ENCODE measurements at places on chromosomes 5 and 9.
A peak's percentile ranks its signal among the peaks of the same experiment; 100 is the strongest.

- DNase-seq, result no peak
These were observed 94.0 kb upstream of the GRIN3A start for GRCh38 chr9:101832486-101832885.

DNA sequence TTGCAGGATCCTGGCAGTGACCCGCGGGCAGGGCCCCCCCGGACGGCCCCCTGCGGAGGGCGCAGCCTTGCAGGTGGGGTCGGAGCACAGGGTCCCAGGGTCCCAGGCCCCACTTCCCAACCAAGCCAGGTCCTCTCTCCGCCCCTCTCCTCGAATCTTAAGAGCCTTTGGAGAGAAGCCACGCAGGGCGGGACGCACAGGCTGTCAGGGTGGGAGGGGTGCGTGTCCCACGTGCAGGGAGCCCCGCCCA lies 18.4 kb upstream of the EGFL7 start:
- peak; percentile 68 for DNase-seq

DNA sequence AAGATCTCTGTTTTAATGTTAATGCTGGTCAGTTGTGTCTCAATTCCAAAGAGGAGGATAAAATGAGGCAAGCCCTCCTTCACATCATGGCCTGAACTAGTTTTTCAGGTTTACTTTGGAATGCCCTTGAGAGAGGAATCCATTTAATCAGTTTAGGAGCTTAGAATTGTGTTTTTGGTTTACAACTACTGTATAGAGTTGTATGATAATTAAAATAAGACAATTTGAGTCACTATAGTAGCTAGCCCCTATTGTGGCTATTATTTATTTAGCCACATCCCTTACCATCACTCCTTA lies 107.8 kb upstream of the PRLR start:
- no peak for DNase-seq

- DNase-seq, result no peak
These were observed 1.1 kb downstream of the KIF2A start for GRCh38 chr5:62306896-62307689.

DNA sequence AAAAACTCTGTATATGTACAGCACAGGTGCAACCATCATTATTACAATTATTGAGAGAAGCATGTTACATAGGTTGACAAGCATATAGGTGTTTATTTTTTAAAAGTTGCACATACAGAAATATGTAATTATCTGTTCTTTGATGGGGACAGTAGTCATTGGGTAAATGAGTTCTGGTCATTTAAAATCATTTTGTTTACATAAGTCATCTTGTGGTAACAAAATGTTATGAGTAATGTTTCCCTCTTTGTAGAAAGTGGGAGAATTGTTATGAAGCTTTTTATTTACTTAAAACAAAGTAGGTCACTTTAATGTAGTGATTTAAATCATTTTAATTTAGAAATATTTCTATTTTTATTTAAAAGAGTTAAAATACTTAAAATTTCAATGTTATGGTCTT lies 33.8 kb upstream of the FBXL17 start:
- DNase-seq, result no peak

- no peak for DNase-seq
These were observed 6.4 kb upstream of the ST6GALNAC6 start for GRCh38 chr9:127905788-127906191.

DNA sequence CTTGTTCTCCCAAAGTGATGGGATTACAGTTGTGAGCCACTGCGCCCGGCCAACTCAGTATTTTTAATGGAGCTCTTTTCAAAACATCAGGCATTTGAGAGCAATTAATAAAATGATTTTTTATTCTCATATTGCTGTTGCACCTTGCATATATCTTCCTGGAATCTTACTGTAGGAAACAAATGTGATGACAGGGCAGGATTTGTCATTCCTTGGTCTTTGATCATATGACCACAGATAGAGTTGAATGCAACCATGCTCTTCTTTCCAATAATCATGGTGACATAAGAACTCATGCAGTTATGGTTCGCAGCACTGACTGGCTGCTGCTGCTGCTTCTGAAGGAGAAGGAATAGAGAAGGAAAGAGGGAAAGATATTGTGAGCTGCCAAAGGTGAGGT lies 28.1 kb downstream of the CARTPT start:
- no peak for DNase-seq

DNA sequence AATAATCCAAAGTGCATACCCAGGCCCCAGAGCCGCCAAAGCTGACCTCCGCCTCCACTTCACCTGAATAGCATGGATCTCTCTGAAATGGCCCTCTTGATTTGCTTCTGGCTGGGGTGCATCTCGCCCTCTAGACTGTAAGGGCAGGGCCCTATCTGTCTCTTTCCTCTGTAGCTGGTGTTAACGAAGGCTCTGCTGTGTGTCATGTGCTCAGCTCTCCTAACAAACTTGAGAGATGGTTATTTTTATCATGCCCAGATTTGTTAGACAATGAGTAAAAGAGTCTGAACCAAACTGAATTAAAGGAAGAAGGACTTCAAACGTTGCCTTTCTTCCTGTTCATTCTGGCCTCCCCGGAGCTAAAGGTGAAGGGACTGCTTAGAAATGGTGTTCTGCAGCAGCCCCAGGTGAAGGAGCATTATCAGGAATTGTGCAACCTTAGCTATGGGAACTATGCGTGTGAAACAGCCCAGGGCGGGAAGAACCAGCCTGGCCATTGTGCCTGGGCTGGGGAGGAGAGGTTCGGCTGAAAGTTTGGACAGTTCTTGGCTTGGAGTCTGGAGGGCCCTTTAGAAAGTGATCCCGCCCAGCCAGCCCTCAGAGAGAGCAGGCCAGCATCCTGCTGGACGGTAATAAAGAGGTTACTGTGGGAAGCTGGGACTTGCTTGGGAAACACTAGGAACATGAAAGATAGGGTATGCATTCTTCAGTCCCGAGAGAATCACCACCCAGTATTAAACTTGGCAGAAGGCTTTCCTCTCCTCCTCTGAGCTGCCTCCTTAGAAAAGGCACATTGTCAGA lies 73.5 kb downstream of the WWC1 start:
- DNase-seq, result no peak

- no peak for DNase-seq
These were observed 30.0 kb upstream of the GAS1 start for GRCh38 chr9:86977205-86977835.

DNA sequence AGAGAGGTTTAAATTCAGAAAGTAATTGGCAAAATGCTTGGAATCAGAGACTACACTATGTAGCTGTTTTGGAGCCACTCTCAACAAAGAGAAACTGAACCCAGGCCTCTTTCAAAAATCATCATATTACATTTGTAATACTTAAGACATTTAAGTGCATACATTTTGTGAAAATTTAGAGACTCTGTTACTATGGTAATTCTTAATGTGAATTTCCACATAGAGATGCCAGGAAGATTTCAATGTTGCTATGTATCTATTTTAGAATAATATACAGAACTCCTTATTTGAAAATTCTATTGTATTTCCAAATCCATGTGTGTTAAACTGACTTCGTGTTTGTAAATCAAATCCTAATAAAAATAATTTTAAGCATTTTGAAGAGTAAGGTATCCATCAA lies 1260.9 kb upstream of the C9orf72 start:
- DNase-seq, result no peak

DNA sequence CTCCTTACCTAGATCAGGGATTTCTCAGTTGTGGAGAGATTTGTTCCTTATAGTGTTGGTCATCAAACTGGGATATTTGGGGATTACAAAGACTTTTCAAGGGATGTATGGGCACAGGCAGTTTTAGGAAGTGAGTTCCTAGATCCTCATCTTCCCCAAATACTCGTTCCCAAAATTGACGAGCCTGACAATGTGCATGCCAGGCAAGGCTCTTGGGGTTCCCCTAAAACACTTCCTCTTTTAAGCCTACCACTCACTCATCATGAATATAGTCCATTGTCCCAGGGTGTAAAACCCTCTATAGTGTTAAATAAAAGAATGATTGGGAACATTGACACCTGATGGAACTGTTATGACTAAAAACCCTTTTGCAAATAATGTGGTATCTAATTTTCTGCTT lies 26.4 kb downstream of the PDCD1LG2 start:
- no peak for DNase-seq

- no peak for DNase-seq
These were observed 137.9 kb downstream of the FAM114A2 start for GRCh38 chr5:153900703-153901395.

DNA sequence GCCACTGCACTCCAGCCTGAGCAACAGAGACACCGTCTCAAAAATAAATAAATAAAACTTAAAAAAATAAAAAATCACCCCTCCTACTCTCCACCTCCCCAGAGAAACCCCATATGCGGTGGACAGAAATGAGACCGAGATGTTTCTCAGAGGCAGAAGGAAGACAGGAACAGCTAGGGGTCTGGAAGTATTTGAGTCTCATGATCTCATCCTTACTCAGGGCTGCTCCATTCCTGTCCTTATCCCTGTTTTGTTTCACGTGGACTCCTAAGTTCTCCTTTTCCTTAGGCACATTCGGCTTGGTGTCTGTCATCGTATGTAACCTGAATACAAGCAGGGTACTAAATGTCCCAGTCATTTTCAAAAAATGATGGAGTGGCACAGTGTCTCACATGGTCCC lies 76.1 kb downstream of the C9orf50 start:
- DNase-seq, result no peak

DNA sequence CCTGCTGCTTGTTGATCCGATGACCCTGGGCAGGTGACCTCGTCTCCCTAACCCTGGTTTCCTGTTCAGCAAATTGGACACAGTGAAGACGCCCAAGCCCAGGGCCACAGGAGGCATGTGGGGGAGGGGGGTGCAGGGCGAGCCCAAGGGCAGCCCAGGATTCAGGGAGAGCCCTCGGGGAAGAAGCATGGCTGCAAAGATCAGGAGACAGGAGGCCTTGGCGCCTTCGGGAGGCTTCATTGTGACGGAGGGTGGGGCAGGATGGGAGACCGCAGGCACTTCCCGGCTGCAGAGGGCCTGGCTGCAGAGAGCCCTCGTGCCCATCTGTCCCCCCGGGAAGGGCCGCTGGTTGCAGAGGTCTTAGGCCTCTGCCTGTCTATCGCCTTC lies 6.2 kb downstream of the ASS1 start:
- DNase-seq, result no peak

DNA sequence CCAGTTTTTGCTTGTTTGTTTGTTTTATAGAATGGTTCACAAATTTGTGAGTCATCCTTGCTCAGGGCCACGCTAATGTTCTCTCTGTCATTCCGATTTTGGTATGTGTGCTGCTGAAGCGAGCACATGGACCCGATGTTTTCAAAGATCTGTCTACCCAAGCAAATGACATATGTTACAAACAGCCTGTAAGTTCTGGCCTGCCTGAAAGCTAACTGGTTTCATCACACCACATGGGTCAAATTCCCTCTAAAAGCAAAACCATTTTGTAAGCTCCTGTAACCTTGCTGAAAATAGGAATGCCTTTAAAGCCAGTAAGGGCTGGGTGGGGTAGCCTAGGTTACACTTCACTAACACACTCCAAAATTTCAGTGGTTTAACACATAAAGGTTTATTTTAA lies 25.4 kb downstream of the DMRT3 start:
- DNase-seq, result no peak

DNA sequence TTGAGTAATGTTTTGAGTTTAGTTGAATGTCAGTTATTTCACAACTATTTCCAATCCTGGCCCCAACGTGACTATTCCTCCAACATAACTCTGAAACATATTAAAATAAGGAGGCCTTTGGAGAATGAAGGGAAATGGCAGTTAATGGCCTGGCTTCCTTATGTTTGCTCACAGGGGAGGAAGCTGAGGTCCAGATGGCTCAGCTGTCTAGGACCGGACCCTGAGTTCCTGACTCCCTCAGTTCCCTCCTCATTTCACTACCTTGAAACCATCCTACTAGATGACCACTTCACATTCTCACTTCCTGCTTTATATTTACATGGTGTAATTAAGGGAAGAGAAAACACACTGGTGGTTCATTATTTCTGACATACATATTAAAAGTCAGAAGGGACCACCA lies 6.6 kb downstream of the OTULINL start:
- no peak for DNase-seq

DNA sequence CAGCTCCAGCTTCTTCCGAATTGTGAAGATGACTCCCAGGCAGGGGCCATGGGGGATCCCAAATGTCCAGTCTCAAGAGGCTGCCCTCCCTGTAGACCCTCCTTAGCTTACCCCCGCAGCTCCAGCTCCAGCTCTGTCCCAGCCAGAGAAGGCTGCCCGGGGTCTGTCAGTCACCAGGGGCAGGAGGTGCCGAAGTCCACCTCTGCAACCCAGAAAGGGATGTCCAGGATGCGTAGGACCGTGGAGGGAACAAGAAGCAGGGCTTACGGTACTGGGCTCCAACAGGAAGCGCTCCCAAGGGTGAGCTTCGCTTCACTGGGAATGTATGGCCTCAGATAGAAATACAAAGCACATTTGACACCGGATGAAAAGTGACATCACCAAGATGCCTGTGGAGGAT lies 6.0 kb downstream of the IPPK start:
- DNase-seq, result no peak

- no peak for DNase-seq
These were observed 139.7 kb downstream of the TSSK1B start for GRCh38 chr5:113295111-113295539.

DNA sequence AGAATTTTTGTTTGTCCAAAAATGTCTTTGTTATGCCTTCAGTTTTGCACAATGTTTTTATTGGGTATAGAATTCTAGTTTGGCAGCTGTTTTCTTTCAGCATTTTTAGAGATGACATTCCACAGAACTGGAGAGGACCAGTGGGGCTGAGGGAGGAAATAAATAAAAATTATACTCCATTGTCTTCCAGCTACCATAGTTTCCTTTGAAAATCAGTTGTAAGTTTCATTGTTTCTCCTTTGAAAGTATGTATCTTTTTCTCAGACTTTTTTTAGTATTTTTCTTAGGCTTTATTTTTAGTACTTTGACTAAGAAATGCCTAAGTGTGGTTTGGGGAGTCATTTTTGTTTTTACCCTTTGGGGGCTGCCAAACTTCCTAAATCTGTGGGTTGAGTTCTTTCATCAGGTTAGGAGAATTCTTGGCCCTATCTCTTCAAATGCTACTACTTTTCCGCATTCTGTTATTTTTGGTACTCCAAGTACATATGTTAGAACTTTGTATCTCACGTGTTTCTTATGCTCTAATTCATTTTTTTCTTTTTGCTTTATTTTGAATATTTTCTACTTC lies 15.2 kb upstream of the FBLL1 start:
- no peak for DNase-seq

DNA sequence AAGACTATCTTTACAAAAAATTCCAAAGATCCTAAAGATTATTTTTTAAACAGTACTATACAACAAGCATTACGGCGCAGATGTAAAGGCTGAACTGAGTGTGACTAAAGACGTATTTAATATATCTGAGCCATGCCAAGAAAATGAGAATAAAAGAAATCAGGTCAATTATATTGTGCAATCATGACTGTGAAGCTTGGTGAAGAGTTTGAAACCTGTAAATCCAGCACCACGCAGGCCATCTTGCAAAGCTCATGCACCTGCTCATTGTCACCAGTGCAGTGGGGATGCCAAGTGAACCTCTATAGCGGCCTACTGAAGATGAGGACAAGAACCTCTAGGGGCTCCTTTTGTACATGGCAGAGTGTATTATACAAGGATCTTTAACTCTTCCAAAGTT lies 89.0 kb downstream of the ANKH start:
- no peak for DNase-seq

GRCh38 chr5:72245546-72245945 lies 74.5 kb downstream of the MRPS27 start:
- DNase-seq, result no peak
